ENCODE measurements at places on chromosomes 6 and 20.

DNA sequence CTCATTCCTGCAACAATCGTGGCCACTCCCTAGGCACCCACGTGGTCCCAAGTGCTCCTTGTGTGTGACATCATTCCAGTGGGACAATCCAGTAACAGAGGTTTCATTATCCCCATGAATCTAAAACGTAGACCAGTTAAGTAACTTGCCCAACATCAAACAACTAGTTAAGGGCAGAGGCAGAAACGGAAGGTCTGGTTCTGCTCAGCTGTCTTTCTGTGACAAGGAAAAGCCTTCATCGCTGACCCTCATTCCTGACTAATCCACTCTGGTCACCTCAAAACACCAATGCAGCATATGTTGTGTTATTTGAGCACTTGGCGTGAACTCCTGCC is 261.4 kb upstream of the JARID2 start:
- DNase-seq = no peak

DNA sequence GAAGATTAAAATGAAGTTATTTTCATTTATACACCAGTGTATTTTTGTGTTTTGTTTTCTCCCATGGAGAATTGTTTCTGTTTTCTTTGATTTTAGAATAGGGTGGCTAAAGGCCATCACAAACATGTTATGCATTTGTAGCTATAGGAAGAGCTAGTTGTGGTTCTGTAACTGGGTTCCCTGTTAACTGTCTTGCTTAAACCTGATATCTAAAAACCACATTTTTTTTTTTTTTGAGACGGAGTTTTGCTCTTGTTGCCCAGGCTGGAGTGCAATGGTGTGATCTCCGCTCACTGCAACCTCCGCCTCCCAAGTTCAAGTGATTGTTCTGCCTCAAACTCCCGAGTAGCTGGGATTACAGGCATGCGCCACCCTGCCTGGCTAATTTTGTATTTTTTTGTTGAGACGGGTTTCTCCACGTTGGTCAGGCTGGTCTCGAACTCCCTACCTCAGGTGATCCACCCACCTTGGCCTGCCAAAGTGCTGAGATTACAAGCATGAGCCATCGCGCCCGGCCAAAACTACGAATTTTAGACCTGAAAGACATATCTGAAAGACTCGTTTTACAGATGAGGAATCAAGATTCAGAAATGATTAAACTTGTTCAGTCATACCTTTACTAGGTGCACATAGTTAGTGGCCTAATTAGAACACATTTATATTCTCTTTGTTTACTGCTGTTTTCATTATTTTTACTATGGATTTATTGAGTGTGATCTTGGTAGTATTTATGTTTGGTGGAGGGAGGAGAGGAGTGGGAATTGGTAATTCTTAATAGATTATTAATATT is 18.0 kb downstream of the SCAF8 start:
- DNase-seq = no peak

DNA sequence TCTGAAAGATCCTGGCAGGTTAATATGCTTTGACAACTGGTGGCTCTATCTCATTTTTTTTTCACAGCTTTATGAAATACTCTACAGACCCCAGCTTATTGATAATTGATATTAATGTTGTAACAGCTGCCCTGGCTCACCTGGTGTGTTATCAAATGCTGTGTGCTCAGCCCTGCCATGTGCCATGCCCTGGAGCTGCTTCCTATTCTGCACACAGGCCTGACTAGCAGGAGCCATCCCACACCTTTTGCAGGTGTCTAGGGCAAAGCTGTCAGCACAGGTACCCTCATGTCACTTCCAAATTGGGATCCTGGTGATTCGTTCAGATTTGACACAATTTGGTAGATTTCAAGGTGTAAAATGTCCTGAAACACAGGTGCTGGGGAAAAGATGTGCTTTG is 254.6 kb upstream of the MAN1A1 start:
- no peak for DNase-seq

DNA sequence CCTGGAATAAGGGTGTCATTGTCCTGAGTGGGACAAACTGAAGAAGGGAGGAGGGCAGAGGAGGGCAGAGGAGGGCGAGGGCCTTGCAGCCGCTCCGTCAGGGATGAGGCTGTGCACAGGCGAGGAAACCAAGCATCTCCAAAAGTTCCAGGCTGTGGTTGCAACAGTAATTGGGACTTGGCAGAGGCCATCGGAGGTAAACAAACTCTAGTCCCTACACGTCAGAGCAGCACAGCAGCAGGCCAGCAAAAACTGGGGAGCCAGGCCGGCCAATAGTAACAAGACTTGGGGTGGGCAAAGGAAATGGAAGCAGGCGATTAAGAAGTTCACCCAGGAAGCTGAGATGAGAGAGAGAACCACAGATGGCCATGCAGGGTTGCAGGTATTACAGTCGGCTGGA is 142.8 kb downstream of the SMOC2 start:
- DNase-seq = no peak

GRCh38 chr6:56749632-56750151 is 107.0 kb upstream of the DST start:
- DNase-seq = no peak

- no peak for DNase-seq
Observed at GRCh38 chr20:21104466-21104761, 1.7 kb downstream of the LINC00237 start.

DNA sequence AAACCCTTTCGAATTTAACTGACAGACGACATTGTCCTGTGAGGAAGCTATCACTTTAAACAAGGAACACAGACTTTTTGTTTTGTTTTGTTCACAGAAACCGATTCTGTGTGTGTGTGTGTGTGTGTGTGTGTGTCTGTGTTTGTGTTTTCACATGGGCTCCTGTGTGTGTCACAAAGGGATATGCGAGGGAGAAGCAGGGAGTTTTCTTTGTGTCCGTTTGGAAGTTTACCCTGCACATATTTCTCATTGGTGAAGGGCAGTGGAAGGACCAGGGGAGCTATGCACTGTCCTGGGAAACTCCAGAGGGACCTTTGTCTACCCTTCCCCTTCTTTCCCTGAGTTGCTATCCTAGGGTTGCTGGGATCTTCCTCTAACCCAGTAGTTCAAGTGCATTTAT is 17.7 kb downstream of the POM121L2 start:
- no peak for DNase-seq

GRCh38 chr6:130622142-130622541 is 205.1 kb upstream of the SMLR1 start:
- no peak for DNase-seq

DNA sequence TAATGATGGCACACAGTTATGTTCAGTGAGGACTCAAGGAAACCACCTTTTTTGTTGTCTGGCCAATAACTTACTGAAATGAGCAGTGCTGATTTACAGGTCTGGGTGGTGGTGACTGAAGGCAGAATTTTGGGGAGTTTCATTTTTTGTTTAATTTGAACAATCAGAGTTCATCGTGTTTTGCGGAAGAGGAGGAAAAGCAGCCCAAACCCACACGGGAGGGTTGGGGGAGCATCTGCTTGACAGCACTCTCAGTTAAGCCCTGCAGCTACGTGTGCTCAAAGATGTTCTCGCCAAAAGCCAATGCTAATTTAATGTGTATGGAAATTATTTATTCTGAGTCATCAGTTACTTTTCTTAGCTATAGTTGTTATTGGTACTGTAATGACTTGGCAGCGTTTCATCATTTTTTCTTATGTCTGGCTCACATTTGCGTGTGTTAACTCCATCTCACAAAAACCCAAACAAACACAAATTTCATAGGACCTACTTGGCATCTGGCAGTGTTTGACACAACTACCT is 89.2 kb downstream of the UST start:
- no peak for DNase-seq

All from T follicular helper cell (primary cell).